Left cardiac atrium (tissue), 4 donors: ENCODE measurements at places on chromosomes 7 and 10. TPM values are rescaled to one million over a fixed set of nuclear protein-coding genes. Genes with fewer than 3 reads are reported as not detected.

GRCh38 chr7:20193242-20193777 is 23.9 kb downstream of the MACC1 start:
- no peak for DNase-seq

DNA sequence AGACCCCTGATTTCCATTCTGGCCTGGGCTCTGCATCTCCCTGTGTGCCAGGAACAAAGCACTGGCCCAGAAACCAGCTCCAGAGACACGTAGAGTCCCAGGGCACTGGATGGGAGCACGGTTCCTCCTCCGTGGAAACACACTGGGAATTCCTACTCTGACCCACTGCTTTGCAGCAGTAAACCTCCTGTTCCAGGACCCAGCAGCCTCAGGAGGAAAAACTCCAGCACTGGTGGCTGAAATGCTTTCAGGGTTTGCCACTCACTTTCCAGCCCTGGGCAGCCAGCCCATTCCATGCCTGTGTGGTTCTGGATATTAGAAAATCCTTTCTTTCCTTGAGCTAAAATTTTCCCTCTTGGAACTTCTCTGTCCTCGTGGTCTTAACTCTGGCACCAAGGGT is 58.0 kb downstream of the FAM171A1 start:
- DNase-seq, result no peak

- DNase-seq, result no peak
Measured at GRCh38 chr7:33982425-33982786, 77.1 kb downstream of the BMPER start.

DNA sequence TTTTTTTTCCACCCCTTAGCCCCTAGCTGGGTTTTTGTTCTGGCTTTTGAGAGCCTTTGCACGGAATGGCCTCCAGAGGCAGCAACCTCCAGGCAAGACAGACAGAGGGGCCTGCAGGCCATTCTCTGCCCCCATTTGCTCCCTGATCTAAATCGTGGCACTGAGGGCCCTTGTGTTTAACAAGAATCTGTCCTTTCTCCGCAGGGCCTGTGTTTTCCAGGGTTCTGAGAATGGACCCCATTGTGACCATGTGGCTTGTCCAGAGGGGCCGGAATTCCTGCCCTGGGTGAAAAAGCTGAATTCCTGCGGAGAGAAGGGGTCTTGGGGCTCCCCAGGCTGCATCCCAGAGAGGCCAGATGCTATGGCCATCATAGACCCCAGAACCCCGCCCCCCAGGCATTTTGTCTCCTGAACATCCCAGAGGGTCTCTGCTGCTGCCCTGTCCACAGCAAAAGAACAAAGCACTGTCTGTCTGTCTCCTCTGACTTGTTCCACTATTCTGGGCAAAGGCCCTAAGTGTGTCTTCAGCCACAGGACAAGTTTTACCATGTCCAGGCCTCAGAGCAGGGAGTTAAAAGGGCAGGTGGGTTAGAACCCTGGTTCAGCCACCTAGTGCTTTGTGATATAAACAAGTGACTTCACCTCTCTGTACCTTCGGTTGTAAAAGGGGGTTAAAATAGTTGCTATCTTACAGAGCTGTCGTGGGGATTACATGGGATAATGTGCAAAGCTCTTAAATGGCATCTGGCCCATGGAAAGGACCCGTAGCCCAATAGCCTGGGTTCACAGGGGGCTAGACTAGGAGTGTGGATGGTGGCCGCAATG is 155.6 kb downstream of the SH3PXD2A start:
- no peak for DNase-seq

- DNase-seq, result no peak
Measured at GRCh38 chr7:28088032-28088431, 92.6 kb downstream of the JAZF1 start.

DNA sequence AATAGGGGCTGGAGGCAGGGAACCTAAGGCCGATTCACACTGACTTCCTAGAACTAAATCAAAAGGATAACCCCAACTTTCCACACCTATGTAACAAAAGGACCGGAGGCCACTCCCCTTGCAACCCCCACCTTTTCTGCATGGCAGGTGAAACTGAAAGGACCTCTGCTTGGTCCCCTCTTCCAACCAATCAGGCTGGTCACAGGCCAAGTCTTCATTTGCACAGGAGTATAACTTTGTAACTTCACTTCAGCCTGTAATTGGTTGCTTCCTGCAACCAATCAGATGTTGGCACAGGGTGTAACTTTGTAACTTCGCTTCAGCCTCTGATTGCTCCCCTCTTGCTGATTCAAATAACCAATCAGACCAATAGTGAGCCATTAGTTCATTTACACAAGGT is 190.0 kb downstream of the FAM107B start:
- DNase-seq, result no peak

DNA sequence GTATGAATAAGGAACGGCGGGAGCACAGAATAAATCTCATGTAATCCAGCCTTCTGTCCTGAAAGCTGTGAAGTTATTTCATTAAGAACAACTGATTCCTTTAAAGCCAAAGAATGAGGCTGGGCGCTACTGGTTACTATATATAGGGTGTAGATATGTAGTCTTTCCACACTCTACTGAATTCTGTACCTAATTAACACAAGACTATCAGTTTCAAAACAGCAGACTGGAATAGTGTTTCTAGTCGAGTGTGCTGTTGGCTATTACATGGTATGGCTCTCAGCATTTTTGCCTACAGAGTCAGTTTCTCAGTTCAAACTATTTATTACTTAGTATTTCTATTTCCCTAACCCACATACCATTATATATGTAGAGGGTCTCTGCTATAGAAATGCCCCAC is 163.3 kb downstream of the THSD7A start:
- DNase-seq, result no peak

DNA sequence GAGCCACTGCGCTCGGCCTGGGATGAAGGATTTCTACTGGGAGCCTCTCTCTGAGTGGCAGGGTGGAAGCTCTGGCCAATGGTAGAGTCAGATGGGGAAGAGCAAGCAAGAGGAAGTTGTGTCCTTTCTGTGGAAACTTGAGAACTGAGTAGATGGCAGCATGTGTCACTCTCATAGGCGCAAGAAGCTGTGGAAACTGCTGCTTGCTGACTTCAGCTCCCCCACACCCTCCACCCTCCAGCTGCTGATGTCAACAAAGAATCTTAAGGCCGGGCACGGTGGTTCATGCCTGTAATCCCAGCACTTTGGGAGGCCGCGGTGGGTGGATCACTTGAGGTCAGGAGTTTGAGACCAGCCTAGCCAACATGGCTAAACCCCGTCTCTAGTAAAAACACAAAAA is 39.8 kb upstream of the SRGN start:
- peak; percentile 38 for DNase-seq

DNA sequence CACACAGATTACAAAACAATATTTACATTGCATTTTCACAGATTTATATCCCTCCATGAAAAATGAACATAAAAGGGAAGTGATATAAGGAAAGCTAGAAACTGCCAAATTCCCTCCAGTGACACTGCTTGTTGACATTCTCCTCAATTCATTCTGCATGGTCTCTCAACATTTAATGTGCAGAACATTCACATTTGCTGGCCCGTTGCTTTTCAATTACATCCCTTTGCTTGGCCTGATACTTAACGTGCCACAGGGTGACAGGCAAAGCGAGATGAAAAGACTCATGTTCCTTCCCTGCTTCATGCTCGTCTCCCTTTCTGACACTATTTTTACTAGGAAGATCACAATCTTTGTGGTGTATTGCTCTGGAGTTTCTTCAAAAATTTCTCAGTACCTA is 1019.7 kb upstream of the LRRN3 start:
- DNase-seq, result no peak

Gene CCAR1
- total RNA-seq, result 30.5 TPM

Gene TES
- 27.6 TPM for total RNA-seq

Gene PAPOLB
- 0.26 TPM for total RNA-seq

Gene IGF2BP3
- total RNA-seq, result 0.15 TPM

Gene TMEM176A
- 110 TPM for total RNA-seq
